ENCODE measurements at places on chromosomes 2 and 18.
A peak's percentile ranks its signal among the peaks of the same experiment; 100 is the strongest.

- no peak for DNase-seq
These were observed 147.5 kb upstream of the SLC39A10 start for GRCh38 chr2:195509551-195509950.

DNA sequence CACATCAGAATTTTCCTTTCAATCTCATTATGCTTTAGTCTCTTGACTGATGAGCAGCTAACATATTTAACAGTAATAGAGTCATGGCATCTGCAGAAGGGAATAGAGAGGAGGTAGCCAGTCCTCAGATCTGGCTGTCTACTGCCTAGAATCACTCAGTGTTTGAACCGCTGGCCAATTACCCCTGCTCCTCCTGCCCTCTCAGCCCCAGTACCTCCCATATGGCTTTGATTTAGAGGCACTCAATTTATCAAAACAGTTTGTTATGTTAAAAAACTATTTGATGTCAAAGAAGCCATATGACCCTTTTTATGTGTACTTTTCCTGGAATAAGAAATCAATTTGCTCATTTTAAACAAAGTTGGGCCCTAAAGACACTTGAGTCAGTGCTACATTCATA lies 355.2 kb downstream of the CMPK2 start:
- no peak for DNase-seq

- DNase-seq: peak; percentile 81
These were observed 147.0 kb downstream of the ANTXR1 start for GRCh38 chr2:69159986-69160385.

GRCh38 chr2:217953531-217953932 lies 49.3 kb downstream of the TNS1 start:
- no peak for DNase-seq

DNA sequence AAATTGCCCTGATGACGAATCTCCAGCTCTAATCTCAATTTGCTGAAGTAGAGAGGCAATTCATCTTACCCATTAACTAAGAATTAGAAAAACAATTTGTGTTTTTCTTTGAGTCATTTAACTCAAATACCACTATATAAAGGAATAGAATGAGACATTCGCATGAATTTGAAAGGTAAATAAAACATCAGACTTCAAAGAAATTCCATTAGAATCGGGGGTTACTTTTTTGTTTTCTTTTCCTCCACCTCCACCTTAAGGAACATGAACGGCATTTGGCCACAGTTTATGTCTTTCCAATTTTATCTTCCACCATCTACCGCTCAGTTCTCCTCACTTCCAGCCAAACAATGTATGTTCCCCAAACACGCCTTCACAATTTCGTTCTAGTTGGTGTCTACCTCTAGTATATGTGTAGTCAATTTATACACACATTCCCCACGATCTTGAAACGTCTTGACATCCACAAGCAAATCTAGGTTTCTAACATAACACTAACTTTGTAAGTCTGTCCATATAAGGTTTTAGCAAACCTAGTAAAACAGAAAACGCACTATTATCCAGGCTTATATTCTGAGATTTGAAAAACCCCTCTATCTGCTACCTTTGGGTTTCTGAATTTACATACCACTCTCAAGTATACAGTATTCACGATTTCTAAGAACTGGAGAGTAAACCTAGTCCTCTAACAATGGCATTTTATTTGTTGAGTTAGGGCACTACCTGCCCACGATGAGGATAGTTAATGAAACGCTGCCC lies 1.2 kb upstream of the SMCHD1 start:
- peak; percentile 41 for DNase-seq

DNA sequence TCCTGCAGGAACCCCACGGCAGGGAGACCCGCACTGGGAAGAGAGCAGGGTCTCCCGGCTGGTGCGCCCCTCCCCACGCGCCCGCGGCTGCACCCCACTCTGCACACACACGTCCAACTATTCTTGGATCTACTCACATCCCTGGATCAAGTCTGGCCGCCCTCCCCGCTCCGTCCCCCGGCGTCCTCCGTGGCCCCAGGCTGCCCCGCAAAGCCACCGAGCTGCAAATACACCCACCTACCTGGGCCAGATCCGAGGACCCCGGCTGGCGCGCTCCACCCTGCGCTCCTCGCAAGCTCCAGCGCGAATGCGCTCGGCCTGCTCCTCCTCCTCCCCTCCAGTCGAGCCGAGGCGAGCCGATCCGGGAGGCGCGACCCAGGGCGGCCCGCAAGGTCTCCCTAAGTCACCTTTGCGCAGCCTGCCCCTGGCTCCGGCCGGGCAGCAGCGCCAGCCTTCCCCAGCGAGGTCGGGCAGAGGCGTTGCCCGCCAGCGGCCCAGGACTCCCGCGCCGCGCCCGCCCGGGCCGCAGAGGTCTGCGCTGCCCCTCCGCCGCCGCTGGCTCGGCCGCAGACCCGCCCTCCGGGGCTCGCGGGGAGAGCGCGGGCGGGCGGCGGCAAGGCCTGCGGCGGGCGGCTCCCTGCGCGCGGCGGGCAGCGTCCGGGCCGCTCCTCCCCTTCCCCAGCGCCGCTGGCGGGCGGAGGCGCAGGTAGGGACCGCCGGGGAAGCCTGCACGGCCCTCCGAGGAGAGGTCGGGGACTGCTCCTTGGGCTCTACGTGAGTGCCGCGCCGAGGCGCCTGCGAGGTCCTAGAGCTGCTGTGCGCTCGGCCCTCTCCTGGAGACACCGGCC lies 126.0 kb downstream of the OSBPL1A start:
- DNase-seq: peak; percentile 94

Measured in GM23338 (cell line).